Hindlimb muscle (tissue), 1 donor: ENCODE measurements at places on chromosomes 2 and 18. TPM values are rescaled to one million over a fixed set of nuclear protein-coding genes. Genes with fewer than 3 reads are reported as not detected.

DNA sequence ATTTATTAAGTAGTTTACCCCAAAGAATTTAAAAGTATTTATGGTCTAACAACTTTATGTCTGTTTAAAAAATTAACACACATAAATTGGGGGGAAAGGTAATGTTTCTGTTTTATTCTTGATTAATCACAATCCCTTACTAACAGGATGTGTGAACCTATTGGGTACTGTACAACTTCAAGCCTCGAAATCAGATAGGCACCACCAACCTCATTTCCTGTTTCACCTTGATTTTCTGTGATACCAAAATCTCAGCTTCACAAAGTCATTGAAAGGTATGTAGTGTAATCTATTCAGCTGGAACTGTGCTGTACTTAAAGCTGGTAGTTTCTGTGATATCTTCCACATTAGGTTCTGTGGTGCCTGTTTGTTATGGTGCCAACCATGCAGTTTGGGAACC, 4.0 kb downstream of the RNMT start:
- DNase-seq: no peak

GRCh38 chr2:108396845-108397244, 19.1 kb downstream of the SULT1C4 start:
- no peak for DNase-seq

DNA sequence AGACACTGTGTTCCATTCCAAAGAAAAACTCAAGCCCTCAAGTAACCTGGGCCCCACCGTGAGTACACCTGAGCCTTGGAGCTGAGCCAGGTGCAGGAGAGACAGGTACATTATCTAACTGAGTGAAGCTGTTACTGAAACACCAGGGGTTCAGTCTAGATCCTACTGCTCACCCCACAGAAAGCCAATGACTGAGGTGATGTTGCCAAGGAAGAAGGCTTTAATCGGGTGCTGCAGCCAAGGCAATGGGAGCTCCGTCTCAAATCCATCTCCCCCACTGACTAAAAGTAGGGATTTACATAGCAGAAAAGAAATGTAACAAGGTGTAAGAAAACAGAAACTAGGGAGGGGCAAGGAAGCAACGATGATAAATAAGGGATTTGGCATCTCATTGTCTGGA, 15.2 kb upstream of the SLC14A1 start:
- no peak for DNase-seq

DNA sequence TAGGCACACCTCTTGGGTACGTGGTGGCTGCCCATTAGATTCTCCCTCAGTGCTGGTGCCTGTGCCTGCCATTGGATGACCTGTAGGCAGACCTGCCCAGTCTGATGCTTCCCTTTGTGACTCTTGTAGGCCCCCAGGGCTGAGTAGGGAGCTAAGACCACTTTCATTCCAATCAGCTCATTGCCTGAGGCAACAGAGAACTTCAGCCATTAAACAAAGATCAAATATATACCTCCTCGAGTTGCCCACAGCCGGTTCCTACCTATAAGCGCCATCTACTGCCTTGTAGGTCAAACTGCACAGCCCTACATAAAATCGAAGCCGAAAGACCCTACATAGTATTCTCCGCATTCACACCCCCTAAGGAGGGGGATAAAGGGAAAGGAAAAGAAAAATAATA, 184.6 kb downstream of the ETAA1 start:
- no peak for DNase-seq

- peak; percentile 6 for DNase-seq
Measured at GRCh38 chr18:22223254-22223964, 54.0 kb downstream of the GATA6 start.

- DNase-seq: no peak
Measured at GRCh38 chr2:240347373-240347940, 88.0 kb upstream of the GPC1 start.

GRCh38 chr2:45070113-45070652, 60.9 kb upstream of the SIX2 start:
- DNase-seq: no peak

GRCh38 chr2:49577041-49577440, 422.7 kb upstream of the FSHR start:
- DNase-seq: peak; percentile 10

The DSG1 gene
- polyA plus RNA-seq: 0.88 TPM

- DNase-seq: peak; percentile 69
Measured at GRCh38 chr2:176934869-176935415, 277.7 kb upstream of the HNRNPA3 start.
